ENCODE measurements at places on chromosomes 12 and 14. TPM values are rescaled to one million over a fixed set of nuclear protein-coding genes. Genes with fewer than 3 reads are reported as not detected.

Gene METTL25
- total RNA-seq = 8.3 TPM

Gene DENND5B
- 16.2 TPM for total RNA-seq

Gene TAS2R14
- total RNA-seq = 0.80 TPM

Gene TPH2
- 0.90 TPM for total RNA-seq

Gene KRT71
- total RNA-seq = not detected

GRCh38 chr12:77442633-77443032 lies 377.3 kb upstream of the E2F7 start:
- H3K27ac ChIP-seq = no peak overlapping the region
- no peaks in the 10 kb centered on the region for H3K27me3 ChIP-seq
- H3K4me3 ChIP-seq = no peak overlapping the region
- H3K4me1 ChIP-seq = no peaks in the 10 kb centered on the region
- no peak for DNase-seq

GRCh38 chr12:65045269-65045668 lies 75.8 kb downstream of the WIF1 start:
- no peak overlapping the region for H3K27ac ChIP-seq
- no peaks in the 10 kb centered on the region for H3K36me3 ChIP-seq
- H3K4me1 ChIP-seq = no peaks in the 10 kb centered on the region
- H3K4me3 ChIP-seq = no peak overlapping the region
- no peaks in the 10 kb centered on the region for H3K27me3 ChIP-seq

DNA sequence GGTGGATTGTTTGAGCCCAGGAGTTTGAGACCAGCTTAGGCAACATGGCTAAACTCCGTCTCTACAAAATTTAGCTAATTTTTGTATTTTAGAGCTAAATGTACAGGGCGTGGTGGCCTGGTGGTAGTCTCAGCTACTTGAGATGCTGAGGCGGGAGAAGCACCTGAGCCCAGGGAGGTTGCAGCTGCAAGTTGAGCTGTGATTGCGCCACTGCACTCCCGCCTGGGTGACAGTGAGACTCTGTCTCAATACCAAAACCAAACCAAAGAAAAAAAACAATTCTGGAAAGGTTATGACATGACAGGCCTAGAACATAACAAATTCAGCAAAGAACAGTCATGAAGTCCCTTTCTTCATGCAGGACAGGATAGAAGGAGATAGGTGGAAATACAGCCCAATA lies 25.7 kb downstream of the WDR89 start:
- H3K4me3 ChIP-seq = no peak overlapping the region
- no peaks in the 10 kb centered on the region for H3K4me1 ChIP-seq
- no peak overlapping the region for H3K27ac ChIP-seq
- DNase-seq = no peak
- H3K36me3 ChIP-seq = 0 out of 2 replicates have a peak, but pooled peaks cover 3% of the 10 kb centered on the region

GRCh38 chr12:64064240-64064639 lies 157.9 kb downstream of the KICS2 start:
- H3K27me3 ChIP-seq = no peaks in the 10 kb centered on the region
- H3K4me1 ChIP-seq = no peaks in the 10 kb centered on the region
- H3K4me3 ChIP-seq = no peak overlapping the region

DNA sequence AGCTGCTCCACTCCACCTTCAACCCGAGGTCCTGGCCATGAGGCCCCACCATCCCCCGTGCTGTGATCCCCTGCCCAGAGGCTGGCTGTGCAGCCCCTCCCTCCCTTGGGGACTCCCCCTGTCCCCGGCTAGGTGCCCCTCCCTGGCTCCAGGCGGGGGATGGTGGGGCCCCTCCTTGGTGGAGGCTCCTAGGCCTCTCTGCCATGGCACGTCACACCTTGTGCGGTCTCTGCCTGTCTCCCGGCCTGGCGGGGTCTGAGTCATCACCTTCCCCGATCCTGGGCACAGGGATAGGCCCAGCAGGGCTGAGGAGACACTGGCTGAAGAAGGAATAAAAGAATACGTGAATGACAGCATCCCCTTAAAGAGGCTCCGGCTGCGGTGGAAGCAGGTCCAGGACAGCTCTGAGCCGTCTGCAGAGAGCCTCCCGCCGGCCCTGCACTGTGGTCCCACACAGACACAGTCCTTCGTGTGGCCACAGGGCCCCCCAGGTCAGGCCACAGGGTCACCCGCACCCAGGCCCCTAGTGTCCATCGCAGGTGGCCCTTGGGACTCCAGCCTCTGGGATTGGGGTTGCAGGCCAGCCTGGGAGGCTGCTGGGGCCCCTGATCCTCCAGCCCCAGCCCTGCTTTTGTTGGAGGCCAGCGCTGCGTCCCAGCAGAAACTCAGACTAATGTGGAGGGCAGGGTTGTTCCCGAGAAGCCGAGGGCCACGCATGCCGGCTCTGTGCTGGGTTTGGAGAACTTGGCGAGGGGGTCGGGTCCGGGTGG lies 43.6 kb downstream of the KIF26A start:
- H3K27ac ChIP-seq = no peak overlapping the region
- no peak overlapping the region for H3K4me3 ChIP-seq
- no peak for DNase-seq

GRCh38 chr12:95460105-95460504 lies 13.8 kb upstream of the METAP2 start:
- H3K27me3 ChIP-seq = no peaks in the 10 kb centered on the region
- no peak overlapping the region for H3K4me3 ChIP-seq
- H3K36me3 ChIP-seq = no peaks in the 10 kb centered on the region
- no peak overlapping the region for H3K27ac ChIP-seq
- no peak for DNase-seq
- H3K4me1 ChIP-seq = no peaks in the 10 kb centered on the region

DNA sequence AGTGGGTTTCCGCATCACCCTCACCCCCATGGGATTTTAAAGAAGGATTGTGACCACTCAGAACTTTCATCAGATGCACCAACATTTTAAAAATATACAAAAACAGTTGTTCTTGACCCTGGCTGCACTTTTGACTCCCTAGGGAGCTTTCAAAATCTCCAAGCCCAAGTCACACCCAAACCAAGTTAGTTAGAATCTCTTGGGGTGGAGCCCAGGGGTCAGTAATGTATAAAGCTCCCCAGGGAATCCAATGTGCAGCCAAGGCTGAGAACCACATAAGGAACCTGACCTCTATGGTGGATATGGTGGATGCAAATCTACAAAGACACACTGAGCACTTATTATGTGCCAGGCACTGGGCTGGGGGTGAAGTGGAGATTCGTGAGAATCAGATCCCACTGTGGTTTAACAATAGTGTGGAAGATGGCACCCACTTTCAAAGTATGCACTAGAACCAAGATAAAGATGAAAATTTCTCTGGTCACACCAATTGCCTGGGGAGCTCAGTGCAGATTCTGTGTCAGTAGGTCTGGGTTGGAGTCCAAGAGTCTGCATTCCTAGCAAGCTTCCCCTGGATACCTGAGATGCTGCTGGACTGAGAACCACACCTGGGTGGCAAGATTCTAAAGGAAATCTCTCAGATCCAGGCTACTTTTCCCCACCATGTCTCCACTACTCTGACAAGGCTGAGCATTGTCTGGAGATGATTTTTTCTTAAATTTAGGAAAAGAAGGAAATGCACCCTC lies 18.9 kb upstream of the CMKLR1 start:
- no peaks in the 10 kb centered on the region for H3K27me3 ChIP-seq
- H3K4me1 ChIP-seq = peaks cover 6% of the 10 kb centered on the region
- DNase-seq = no peak
- no peaks in the 10 kb centered on the region for H3K36me3 ChIP-seq
- no peak overlapping the region for H3K27ac ChIP-seq
- no peak overlapping the region for H3K4me3 ChIP-seq

GRCh38 chr12:32987512-32987911 lies 90.9 kb upstream of the PKP2 start:
- no peaks in the 10 kb centered on the region for H3K36me3 ChIP-seq
- H3K27ac ChIP-seq = no peak overlapping the region
- DNase-seq = no peak
- peaks cover 4% of the 10 kb centered on the region for H3K4me1 ChIP-seq

GRCh38 chr12:66017736-66018135 lies 112.8 kb downstream of the LLPH start:
- H3K36me3 ChIP-seq = no peaks in the 10 kb centered on the region
- no peak overlapping the region for H3K4me3 ChIP-seq
- H3K27me3 ChIP-seq = no peaks in the 10 kb centered on the region
- no peaks in the 10 kb centered on the region for H3K4me1 ChIP-seq

DNA sequence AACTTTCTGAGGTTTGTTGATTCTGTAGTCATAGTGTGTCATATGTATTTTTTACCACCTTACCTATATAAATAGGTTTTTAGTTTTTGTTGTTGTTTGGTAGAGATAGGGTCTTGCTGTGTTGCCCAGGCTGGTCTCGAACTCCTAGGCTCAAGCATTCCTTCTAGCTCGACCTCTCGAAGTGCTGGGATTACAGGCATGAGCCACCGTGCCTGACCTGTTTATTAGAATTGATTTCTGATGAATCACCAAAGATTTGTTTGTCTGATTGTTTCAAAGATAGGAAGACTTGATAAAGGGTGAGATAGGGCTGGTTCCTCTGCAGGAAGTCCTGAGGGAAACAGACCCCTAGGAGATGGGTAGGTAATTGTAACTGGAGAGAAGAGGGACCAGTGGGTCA lies 481.6 kb downstream of the PCNX1 start:
- H3K27ac ChIP-seq = no peak overlapping the region
- no peaks in the 10 kb centered on the region for H3K36me3 ChIP-seq
- no peak for DNase-seq
- H3K27me3 ChIP-seq = no peaks in the 10 kb centered on the region
- H3K4me1 ChIP-seq = no peaks in the 10 kb centered on the region

- H3K36me3 ChIP-seq = no peaks in the 10 kb centered on the region
- H3K4me3 ChIP-seq = no peak overlapping the region
- no peak for DNase-seq
- no peak overlapping the region for H3K27ac ChIP-seq
Measured at GRCh38 chr14:55539975-55540374, 40.0 kb upstream of the KTN1 start.

GRCh38 chr12:111099186-111099585 lies 178.8 kb upstream of the MYL2 start:
- no peak overlapping the region for H3K27ac ChIP-seq
- no peak overlapping the region for H3K4me3 ChIP-seq
- H3K4me1 ChIP-seq = no peaks in the 10 kb centered on the region
- no peaks in the 10 kb centered on the region for H3K27me3 ChIP-seq
- DNase-seq = no peak

GRCh38 chr12:121438905-121439304 lies 39.0 kb downstream of the RNF34 start:
- H3K4me1 ChIP-seq = no peaks in the 10 kb centered on the region
- DNase-seq = no peak
- H3K4me3 ChIP-seq = no peak overlapping the region

- H3K27me3 ChIP-seq = no peaks in the 10 kb centered on the region
- DNase-seq = no peak
- H3K27ac ChIP-seq = no peak overlapping the region
Measured at GRCh38 chr12:30914986-30915591, 11.5 kb upstream of the TSPAN11 start.

DNA sequence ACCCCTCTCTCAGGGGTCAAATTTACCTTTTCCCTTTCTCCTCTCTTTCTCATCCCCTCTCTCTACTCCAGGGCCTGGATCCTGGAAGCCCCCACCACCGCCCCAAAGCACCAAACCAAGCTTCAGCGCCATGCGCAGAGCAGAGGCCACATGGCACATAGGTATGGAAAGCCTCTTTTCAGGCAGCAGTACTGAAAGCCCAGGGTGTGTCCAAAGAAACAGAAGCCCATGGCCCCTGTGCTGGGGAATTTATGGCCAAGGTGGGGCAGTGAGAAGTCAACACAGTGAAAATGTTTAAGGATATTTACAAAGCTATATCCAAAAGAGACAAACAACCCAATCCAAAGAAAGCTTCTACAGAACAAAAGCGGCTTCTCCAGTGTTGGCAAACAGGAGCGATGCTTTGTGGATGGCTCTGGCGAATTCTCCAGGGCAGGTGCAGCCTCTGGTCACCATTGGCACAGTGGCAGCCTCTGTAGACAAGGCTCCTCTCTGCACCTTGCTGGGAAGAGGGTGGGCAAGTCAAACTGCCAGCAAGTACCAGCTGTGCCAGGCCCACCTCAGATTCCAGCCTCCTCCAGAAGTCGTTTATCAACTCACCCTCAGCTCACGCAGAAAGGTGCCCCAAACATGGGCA lies 4.7 kb upstream of the CPNE6 start:
- DNase-seq = no peak
- H3K4me1 ChIP-seq = no peaks in the 10 kb centered on the region
- no peaks in the 10 kb centered on the region for H3K36me3 ChIP-seq
- H3K4me3 ChIP-seq = no peak overlapping the region
- H3K27me3 ChIP-seq = no peaks in the 10 kb centered on the region
- H3K27ac ChIP-seq = no peak overlapping the region

DNA sequence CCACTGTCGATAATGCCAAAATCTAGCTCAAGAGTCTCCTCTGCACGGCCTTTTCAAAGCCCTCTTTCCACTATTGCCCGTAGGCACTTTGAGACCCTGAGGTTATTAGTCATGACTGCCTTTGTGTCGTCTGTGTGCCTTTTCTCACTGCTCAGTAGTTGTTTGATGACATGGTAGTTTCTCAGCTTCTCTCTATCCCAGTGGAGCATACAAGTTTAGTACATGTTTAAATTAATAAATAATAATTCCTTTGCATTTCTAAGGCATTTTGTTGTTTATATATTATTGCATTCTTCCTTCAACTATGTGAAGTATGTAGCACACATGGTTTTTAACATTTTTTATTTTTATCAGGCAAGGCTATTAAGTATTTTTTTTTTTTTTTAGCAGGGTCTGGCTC lies 458.1 kb downstream of the PCNX1 start:
- H3K4me3 ChIP-seq = no peak overlapping the region
- DNase-seq = no peak
- no peak overlapping the region for H3K27ac ChIP-seq
- no peaks in the 10 kb centered on the region for H3K36me3 ChIP-seq

GRCh38 chr14:41137741-41138140 lies 468.9 kb upstream of the LRFN5 start:
- DNase-seq = no peak
- H3K4me3 ChIP-seq = no peak overlapping the region
- H3K27me3 ChIP-seq = no peaks in the 10 kb centered on the region
- H3K36me3 ChIP-seq = no peaks in the 10 kb centered on the region

DNA sequence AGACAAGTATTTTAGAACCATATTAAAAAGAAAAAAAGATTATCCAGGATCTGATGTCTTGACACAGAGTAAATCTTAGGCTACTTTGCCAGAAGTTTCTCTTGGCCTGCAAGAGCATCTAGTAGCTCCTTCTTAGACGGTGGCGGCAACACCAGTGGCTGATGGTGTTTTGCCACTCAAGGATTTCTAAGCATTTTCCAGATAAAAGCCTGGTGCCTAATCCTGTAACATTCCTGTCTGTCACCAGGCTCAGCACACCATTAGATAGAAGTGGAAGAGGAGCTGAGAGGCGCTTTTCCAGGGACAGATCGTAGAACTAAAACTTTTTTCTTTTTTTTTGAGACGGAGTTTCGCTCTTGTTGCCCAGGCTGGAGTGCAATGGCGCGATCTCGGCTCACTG lies 14.0 kb downstream of the WNT5B start:
- H3K27me3 ChIP-seq = peaks cover 3% of the 10 kb centered on the region
- H3K4me1 ChIP-seq = no peaks in the 10 kb centered on the region
- DNase-seq = no peak
- no peak overlapping the region for H3K4me3 ChIP-seq

All from H1 (cell line).